Stimulated activated naive CD8-positive, alpha-beta T cell treated with anti-CD3 and anti-CD28 coated beads, Interleukin-15, Interleukin-2, amounts not matched to agents 100 U/mL and 50 U/mL, for 24 hours (primary cell): ENCODE measurements at places on chromosomes 7 and 10.

DNA sequence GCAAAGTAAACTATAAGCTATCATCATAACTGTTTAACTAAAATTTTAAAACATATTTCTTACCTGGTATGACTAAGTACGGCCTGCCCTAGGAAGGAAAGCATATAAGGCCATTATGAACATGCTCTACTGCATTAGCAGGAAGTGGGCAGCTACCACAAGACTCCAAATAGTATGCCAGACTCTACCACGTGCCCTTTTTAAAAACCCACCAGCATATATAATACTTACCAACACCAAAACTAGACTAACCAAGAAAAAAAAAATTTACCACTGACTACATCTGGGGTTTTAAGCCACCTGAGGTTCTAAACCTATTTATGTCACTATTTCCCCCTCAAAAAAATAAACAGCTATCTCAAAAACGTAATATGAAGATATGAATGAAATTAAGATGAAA lies 30.1 kb downstream of the NUDCD3 start:
- DNase-seq, result peak; percentile 46

- no peak for DNase-seq
Measured at GRCh38 chr7:158548726-158549125, 38.9 kb downstream of the PTPRN2 start.

GRCh38 chr10:20616918-20617810 lies 279.9 kb downstream of the NEBL start:
- DNase-seq, result no peak

DNA sequence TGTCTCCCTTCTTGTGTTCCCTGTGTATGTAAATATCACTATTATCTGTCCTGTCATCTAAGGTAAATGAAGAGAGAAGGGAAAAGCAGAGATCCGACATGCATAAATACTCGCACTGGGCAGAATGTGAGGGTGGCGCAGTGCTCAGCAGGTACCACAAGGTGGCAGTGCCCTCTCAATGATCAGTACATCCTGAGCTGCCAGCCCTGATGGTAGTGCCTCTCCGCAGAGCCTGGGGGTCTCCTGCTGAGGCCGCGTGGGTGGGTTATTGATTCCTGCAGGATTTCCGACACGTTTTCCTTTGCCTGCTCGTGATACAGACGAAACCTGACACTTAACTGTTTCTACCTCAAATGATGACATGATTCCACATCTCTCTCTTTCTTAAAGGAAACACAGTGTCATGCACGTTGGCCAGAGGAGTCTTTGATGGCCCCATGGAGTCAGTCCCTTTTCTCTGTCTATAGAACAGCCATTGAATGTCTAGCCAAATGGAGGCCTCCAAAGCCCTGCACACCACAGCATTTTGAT lies 19.8 kb downstream of the RGR start:
- DNase-seq, result peak; percentile 77

DNA sequence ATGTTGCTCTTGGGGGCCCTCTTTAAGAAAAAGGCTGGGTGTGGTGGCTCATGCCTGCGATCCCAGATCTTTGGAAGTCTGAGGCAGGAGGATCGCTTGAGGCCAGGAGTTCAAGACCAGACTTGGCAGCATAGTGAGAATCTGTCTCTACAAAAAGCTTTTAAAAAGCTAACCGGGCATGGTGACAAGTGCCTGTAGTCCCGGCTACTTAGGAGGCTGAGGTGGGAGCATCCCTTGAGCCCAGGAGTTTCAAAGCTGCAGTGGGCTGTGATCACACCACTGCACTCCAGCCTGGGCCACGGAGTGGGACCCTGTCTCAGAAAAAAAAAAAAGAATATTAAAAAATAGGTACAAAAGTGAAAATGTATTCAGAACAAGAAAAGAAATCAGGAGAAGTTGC lies 38.1 kb upstream of the SLC39A12 start:
- no peak for DNase-seq
